ENCODE measurements at places on chromosomes 16 and 17.
A peak's percentile ranks its signal among the peaks of the same experiment; 100 is the strongest.

DNA sequence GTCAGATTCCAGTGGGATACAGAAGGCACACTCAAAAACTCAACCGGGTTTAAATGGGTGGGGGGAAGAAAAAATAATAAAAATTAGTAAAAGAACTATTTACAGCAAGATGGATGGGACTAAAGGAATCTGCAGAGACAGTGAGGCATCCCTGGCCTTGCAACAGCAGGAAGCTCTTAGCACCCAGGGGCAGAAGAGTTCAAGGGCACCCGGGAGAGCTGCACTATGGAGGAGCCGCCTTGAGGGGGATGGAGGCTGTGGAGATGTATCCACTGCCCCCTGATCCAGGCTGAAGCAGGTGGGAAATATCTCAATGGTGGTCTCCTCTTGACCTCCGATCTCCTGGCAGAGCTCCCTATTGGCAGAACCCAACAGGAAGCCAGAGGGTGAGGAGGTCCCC lies 69.4 kb upstream of the NFAT5 start:
- no peak for DNase-seq

- no peak for DNase-seq
These were observed 392.9 kb downstream of the SLC39A11 start for GRCh38 chr17:72699545-72699944.

GRCh38 chr17:1024076-1024475 lies 27.1 kb downstream of the TIMM22 start:
- no peak for DNase-seq

DNA sequence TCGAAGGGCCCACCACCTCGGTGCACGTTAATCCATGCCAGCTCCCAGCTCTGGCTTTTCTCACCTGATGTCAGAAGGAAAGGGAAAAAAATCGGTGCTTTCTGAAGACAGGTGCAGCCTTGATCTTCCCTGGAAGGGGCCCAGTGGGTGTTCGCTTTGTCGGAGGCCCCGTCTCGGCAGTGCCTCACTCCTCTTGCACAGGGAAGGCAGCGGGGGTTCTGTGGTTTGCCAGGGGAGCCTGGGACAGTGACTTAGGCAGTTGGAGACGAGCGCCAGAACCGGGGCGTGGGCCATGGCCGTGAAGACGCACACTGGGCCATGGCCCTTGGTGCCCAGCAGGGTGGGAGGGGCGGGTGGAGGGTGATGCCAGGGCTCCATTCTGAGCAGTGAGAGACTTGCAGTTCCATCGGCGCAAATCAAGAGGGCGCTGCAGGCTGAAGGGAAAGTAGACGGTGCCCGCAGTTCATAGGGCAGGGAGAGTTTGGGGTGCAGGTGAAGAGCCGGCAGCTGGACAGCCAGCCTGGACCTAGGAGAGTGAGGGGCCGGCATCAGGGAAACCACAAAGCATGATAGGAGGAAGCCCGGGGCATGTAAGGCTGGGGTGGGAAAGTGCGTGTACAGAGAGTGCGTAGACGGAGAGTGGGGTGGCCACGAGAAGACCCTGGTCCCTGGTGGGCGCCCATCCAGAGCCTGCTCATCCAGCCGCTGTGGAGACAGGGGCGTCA lies 101.3 kb upstream of the CHMP6 start:
- DNase-seq = no peak

DNA sequence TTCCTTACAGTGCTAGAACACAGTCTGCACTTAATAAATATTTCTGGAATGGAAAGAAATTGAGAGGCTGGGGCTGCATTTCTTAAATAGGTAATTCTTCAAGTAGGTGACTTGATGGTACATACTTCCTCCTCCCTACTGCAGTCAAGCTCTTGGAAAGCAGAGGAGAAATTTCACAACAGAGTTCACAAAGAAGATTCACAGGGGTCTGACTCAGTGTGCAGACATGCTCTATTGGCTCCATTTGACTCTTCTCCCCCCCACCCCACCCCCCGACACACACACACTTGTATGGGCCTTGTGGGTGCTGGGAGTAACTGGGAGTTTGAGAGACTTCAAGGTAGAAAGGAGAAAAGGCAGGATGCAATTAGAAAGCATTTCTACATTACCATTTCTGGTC lies 6.2 kb upstream of the MYOCD start:
- DNase-seq = peak; percentile 33

DNA sequence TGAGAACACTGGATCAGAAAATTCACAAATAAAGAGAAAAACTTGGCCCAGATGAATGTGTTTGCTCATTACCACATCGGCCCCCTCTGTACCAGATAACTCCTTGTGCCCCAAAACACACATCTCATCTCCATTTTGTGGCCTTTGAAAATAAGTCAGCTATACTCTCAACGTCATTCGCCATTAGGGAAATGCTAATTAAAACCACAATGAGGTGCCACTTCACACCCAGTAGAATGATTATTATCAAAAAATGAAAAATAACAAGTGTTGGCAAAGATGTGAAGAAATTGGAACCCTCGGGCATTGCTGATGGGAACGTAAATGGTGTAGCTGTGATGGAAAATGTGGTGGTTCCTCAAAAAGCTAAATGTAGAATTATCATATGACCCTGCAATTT lies 34.6 kb upstream of the AKTIP start:
- DNase-seq = no peak

- no peak for DNase-seq
These were observed 50.3 kb downstream of the KSR1 start for GRCh38 chr17:27506348-27507218.

Data from HCEC 1CT (cell line).